Suprapubic skin (tissue), 4 donors: ENCODE measurements at places on chromosomes 7 and 10. TPM values are rescaled to one million over a fixed set of nuclear protein-coding genes. Genes with fewer than 3 reads are reported as not detected.

DNA sequence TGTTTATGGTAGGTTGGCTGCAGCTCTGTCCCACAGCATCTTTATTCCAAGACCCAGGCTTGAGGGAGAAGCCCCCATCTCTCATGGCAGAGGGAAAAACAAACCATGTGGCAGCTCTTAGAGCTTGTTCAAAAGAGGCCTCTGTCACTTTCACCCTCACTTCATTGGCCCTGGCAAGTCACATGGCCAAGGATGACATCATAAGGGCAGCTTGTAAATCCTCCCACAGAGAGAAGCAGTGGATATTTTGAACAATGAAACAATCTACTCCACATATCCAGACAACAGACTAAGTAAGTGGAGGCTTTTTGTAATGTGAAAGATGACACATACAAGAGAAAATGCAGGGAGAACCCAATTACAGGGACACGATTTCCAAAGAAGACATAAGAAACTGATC, 108.1 kb downstream of the GRID1 start:
- no peak for DNase-seq

- no peak for DNase-seq
These were observed 52.2 kb downstream of the GALNT17 start for GRCh38 chr7:71184136-71184535.

DNA sequence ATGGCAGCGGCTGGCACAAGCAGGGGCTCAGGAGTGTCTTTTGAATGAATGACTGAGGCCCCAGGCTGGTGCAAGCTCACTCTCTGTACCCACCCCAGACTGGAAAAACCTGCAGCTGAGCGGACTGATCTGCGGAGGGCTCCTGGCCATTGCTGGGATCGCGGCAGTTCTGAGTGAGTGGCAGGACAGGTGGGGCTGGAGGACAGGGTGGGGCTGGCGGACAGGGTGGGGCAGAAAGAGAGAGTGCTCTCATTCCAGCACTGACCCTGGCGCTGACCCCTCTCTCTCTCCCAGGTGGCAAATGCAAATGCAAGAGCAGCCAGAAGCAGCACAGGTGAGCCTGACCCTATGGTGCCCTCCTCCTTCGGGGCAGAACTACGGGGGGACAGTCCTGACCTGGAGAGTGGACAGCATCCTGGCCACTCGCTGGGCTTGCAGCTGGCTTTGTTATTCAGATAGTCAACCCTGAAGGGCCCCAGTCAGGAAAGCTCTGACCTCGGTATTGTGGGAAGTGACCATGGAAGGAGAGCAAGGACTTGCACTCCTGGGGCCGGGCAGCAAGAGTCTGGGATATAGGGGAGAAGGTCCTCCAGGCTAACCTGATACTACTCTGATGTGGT, 4.1 kb downstream of the FXYD4 start:
- no peak for DNase-seq

DNA sequence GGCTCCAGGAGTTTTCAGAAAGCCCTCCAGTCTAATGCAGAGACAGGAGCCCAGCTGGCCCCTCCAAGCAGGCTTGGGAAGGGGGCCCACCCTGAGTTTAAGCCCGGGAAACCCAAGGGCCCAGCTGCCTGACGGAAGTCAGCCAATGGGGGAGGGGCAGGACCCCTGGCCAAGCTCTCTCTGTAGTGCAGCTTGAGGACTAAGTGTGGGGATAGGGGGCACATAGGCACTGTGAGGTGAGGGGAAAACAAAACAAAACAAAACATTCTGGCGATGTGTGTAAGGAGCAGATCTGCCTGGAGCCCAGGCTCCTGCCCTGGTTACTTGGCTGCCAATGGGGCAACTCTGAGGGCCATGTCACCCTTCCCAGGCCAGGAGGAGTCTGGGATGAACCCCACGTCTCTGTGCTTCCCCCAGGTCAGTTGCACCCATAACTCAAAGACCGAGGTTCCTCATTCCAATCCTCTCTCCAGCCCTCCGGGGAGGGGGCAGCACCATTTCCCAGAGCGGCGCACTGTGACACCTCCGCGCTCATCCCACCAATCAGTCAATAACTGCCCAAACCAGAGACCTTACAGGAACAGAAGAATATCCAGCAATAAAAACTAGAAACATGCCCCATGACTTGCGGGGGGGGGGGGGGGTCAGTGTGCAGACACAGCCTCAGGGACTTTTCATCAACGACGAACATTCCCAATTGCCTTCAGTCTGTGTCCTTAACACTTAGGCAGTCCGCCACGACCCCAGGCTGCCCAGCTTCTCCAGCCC, 1.7 kb downstream of the CXCL12 start:
- DNase-seq: peak; percentile 37

DNA sequence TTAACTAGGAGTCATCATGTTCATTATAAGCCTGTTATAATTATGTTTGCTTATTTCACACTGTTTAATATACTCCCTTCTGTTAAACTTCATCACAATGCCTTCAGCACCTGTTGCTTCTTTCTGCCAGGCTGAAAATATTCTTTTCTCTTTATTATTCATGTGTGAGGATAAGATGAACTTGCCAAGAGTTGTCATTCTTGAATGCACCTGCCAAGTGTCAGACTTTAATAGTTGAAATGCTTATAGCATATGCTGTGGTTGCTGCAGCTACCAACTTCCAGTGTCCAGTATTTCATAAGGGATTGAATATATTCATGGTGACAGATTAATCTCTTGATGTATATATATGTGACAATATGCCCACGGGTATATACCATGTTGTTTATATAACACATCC, 339.2 kb upstream of the MEOX2 start:
- DNase-seq: no peak

DNA sequence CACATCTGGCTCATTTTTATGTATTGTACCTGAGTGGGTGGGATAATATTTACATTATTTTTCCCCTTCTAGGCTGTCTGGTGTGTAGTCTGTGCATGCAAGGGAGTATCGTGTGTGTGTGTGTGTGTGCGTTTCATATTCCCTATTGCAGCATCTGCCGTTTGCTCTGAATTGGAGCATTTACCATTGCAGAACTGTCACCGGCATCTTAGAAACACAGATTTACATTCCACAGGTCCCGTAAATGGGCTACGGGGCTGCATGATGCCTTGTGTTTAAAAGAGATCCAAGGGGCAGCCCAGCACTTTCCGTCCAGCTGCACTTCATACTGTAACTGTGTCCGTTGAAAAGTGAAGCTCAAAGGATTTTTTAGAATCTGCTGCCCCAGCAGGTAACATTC, 167.1 kb upstream of the KIAA1217 start:
- no peak for DNase-seq

- no peak for DNase-seq
These were observed 209.9 kb upstream of the YAE1 start for GRCh38 chr7:39356172-39356925.

DNA sequence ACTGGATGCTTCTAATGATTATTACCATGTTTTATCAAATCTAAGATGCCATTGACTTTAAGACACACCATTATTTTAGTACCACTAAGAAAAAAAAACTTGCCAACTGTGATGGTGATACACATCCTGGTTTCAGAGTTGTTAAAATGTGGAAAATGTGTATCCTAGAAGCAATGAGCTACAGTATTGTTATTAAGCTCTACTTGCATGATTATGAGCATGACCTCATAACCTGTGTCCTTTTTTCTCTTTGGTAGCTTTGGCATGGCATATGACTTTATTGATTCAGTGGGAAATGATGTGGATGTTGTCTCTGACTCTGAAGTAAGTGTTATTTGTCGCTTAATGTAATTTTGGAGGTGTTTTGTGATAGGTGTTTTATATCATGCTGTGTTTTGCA, 3.3 kb downstream of the EDRF1 start:
- DNase-seq: no peak

DNA sequence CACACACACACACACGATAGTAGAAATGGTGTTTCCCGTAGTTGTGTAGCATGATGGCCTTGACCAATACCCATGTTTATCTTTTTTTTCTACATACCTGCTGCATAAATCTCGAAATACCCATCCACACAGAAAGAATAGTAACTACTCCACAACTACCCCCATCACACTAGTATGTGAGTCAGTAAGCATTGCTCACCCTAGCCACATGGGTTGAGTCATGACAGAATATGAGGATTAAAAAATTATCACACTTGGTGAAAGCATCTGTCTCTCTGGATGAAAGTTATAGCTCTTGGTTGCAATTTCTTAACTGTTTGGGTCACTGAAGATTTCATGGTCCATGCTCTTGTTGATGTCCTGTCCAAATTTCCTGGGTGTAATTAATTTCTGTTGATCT, 103.4 kb upstream of the MDFIC start:
- no peak for DNase-seq

GRCh38 chr7:17624379-17624778, 315.9 kb downstream of the SNX13 start:
- no peak for DNase-seq

DNA sequence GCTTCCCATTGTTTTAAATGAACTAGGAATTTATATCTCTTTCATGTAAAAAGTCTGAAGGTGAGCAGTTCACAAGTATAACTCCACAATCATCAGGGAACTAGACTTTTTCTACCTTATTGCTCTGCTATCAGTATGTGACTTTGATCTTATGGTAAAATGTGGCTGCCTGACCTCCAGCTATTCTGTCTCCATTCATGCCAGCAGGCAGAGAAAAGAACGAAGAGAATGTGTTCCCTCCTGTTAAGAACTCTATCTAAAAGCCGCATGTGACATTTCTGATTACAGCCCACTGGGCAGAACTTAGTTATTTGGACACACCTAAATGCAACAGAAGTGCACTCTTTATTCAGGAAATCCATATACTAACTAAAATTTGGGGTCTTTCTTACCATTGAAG, 102.8 kb upstream of the MBL2 start:
- no peak for DNase-seq

DNA sequence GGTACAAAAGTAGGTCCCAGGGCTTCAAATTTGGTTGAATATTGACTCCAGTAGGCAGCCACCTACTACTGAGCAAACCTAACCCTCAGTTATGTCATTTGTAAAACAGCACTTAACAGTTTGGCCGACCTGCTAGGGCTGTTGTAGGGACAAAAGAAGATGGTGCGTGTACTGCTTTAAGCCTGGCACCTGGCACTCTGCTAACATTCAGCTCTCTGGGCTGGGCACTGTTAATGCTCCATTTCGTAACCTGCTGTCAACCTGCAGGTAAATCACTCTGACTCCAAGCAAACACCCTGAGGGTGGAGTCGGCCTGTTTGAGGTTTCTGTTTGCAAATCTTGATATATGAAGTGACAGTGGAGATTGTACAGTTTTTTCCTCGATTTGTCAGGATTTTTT, 7.2 kb downstream of the ZKSCAN1 start:
- DNase-seq: peak; percentile 78

GRCh38 chr10:60820093-60820754, 41.9 kb downstream of the CDK1 start:
- no peak for DNase-seq

DNA sequence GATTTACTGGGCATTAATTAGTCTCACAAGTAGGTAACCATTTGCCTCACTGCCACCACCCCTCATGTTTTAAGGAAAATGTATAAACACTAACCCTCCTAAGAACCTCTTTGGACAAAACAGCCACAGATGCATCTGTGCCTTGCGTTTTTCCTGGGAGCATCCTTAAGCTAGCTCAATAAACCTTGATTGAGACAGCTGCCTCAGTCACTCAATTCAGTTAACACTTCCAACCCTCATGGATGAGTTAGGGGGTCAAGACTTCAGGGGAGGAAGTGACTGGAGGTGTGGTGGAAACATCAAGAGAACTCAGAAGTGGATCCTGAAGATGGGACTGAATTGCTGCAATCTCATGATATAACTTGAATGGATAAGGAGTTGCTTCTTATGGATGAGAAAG, 31.5 kb downstream of the CUL2 start:
- DNase-seq: no peak

CUBN gene
- 1.2 TPM for total RNA-seq

TLX1 gene
- total RNA-seq: not detected

OR6V1 gene
- total RNA-seq: not detected
